ENCODE measurements at places on chromosomes 13 and 19.
A peak's percentile ranks its signal among the peaks of the same experiment; 100 is the strongest.

DNA sequence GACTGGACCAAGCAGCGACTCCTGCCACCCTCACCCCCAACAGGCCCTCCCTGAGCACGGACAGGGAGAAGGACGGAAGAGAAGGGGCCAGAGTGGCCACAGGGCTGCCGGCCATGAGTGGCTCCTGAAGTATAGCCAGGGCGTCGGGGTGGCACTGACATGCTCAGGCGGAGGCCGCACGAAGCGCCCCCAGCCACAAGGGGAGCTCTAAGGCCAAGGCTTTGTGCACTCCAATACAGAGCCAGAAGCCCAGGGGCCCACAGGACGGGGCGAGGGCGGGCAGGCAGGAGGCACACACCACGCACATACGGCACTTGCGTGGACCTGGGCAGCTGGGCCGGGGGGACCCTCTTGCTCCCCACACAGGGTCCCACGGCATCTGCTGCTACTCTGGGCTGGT is 52.0 kb downstream of the KLF2 start:
- peak; percentile 26 for DNase-seq

GRCh38 chr13:48942131-48942530 is 33.6 kb upstream of the FNDC3A start:
- no peak for DNase-seq

- DNase-seq, result no peak
These were observed 402.2 kb upstream of the ZNF507 start for GRCh38 chr19:31943191-31943661.

DNA sequence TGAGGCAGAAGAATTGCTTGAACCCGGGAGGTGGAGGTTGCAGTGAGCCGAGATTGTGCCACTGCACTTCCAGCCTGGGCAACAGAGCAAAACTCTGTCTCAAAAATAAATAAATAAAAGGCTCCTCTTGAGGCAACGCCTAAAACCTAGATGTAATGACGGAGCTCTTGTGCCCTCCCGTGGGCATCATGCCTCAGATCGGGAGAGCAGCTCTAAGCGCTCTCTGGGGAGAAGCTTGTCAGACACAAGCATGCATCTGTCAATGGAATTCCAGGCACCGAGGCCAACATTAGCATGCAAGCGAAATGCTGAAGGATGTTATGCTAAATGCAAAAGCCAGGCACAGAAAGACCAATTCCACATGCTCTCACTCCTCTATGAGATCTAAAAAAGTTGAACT is 45.6 kb upstream of the MRI1 start:
- DNase-seq, result no peak

GRCh38 chr13:74191410-74191809 is 57.2 kb upstream of the KLF12 start:
- DNase-seq, result no peak

DNA sequence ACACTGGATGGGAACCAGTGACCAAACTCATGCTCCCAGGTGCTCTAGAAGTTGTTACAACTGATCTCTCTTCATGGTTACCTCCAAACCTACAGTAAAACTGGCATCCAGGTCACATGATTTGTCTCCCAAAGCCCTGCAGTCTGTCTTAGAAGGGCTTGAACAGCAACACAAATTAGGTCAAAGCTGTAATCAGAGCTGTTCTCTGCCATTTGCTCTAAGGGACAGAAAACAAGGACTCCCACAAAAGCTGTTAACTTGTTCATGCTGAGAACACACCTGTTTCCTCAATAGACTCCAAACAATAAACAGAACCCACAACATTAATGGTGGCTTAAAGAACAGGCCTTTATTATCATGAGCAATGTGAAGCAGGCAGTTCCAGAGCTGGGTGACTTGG is 8.0 kb downstream of the ZNF671 start:
- DNase-seq, result no peak

GRCh38 chr13:95032121-95032520 is 269.1 kb downstream of the ABCC4 start:
- no peak for DNase-seq

DNA sequence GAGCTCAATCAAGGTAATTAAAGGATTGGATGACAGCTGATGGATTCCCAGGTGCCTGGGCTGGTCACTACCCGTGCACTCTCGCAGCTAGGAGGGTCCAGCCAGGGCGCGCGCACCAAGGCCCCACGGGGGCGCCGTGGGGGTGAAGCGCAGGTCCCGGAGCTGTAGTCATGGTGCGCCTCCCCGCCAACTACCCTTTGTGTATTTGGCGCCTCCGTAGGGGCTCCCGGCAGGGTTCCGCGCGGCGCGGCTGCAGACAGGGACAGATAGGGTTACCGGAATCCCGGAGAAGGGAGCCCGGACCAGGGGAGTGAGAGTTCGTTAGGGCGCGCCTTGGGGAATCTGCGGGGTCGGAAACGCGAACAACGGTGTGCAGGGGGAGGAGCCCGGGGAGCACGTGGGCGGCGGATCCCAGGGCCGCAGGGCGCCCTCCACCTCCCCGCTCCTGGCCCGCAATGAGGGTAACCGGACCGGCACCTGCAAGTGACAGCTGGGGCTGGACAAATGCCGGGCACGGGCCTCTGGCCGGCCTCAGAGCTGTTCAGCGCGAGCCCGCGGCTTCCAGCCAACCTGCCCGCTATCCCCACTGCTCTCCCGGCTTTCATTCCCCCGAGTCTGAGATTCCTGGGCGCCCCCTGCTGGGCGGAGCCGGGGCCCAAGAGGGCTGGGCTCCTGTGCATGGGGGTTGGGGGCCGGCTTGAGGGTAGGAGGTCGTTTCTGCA is 3.4 kb upstream of the PRAM1 start:
- DNase-seq, result peak; percentile 76

GRCh38 chr13:29578300-29579085 is 17.0 kb downstream of the SLC7A1 start:
- no peak for DNase-seq

DNA sequence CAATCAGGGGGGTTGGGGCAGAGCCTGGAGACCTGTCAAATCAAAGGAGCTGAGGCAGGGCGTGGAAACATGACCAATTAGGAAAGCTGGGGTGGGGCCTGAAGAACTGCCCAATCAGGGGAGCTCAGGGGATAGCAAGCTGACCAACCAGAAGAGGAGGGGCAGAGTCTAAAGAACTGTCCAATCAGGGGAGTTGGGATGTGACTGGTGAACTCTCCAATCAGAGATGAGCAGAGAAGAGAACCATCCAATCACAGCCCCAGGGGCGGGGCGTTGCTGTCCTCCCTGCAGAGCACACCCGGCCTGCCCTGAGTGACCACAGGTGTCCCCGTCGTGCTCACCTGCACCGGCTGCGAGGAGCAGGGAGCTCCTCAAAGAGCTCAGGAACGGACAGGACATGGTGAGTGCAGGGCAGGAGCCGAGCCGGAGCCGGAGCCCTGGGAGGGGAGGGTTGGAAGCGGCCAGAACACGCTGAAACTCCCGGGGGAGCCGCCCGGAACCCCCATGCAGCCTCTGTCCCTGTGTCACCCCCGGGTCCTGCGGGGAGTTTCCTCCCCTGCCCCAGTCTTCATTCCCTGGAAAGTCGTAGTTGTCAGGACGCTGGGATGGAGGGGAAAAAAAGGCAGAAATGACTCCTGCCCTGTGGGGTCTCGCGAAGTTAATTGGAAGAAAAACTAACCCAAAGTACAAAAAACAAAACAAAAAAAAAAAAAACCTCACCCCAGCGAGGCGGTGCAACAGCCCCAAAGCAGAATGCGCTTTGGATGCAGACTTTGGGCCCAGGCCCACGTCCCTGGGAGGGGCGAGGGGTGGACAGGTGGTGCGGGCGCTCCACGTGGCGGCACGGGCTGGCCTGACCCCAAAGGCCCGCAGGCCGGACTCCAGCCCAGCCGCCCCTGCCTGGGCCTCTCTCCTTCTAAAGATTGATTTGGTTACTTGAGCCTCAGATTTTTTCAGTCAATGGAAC is at the start of gene ZNF556:
Gene ZNF556 (plus strand): TSS at position 311 of the 967 bp plus-strand sequence. CDS start 87 bp downstream, at position 398.
- no peak for DNase-seq

DNA sequence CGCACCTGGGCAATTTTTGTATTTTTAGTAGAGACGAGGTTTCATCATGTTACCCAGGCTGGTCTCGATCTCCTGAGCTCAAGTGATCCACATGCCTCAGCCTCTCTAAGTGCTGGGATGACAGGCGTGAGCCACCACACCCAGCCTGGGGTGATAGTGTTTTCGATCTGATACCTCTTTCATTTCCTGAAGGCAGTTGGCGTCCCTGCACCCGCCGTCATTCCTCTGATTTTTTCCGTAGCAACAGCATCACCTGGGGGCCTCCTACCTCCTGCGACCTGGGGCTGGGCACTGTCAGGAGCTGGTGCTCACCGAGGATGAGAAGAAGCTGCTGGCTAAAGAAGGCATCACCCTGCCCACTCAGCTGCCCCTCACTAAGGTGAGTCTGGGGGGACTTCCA is 10.8 kb downstream of the CREB3L3 start:
- no peak for DNase-seq

DNA sequence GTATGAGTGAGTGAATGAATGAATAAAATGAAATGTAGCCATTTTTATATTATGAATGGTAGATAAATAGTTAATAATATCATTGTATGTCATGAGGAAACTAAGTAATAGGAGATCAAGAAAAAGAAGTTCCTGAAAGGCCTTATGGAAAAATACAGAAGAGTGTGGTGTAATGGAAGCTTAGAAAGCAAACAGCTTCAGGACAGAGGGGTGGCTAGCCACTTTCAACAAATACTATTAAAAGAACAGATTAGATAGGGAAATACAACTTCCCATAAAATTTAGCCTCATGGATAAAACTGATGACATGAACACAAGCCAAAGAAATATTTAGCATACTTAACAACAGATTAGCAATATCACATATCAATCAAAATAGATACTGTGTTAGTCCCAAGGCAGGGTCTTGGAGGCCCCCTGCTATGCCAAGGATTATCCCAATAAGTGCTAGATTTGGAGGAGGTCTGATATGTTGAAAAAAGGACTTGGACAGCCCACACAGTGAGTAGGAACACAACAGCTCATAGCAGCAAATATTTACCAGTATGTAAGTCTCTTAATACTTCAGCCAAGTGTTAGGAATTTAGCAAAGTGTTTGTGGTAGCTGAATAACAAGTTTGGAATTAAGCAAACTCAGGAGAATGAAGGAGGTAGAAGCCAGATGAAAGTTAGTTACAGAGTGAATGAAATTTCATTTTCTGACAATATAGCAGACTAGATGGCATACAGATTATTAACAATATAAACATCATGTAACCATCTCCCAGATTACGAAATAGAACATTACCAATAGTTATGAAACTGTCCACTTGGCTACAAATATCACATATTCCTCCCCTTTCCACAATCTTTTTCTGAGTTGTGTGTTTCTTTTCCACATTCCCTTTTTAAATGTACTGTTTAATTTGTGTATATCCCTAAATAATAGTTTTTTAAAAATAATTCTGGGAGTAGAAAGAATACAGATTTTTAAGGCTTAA is 1632.0 kb downstream of the PCDH9 start:
- no peak for DNase-seq

DNA sequence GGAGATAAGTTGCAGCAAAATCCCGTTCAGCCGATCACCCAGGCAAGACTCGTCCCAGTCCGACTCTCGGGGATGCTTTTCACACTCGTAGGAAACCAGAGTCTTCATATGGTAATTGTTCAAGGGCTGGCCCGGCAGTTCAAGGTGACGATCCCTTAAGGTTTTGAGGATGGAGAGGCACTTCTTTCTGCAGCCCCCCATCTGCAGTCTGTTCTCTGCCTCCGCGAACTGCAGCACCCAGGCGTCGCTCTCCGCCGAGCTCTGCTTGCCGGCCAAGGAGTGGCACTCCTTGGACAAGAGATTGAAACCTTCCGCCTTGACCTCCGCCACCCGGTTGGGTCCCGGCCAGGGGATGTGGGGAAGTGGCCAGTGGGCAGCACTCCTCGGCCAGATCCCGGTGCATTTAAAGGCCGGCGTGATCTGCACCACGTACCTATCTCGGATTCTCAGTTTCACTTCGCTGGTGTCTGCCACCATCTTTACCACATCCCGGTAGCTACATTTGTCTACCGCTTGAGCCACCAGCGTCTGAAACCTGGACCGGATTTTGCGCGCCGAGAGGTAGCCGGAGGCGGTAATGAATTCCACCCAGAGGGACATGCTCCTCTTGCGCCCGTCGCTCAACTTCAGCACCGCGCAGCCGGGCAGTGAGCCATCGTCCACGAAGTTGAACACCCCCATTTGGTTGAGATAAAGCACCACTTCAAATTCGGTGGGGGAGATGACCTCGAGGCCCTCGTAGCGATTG is 1.1 kb downstream of the MAB21L1 start:
- DNase-seq, result no peak

- DNase-seq, result no peak
These were observed 1526.9 kb downstream of the EFNB2 start for GRCh38 chr13:105008604-105009003.

GRCh38 chr13:55403887-55404487 is 1736.7 kb upstream of the PRR20A start:
- no peak for DNase-seq

- DNase-seq, result no peak
These were observed 306.5 kb downstream of the KCTD12 start for GRCh38 chr13:76579701-76580100.

DNA sequence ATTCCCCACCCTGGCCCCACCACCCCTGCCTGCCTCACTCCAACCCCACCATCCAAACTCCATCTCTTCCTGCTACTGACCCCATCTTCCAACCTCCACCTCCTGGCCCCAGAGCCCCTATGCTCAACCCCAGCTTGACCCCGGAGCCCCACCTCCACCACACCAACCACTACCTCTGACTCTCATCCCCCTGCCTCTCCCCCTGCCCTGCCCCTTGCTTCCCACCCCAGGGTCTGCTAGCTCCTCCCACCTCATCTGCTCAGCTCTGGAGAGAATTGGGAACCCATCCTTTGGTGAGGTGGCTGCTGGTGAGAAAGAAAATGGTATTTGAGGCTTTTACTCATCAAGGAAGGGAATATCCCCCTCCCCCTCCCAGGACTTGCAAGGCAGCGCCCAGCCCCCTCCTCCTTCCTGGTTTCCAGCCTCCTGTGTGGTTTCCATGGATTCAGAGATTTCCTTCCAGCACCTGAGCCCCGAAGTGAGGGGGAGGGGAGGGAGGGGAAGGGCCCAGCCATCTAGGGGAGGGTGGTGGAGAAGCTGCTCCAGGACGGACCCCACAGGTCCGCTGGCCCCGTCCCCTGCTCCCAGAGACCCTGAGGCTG is 11.4 kb upstream of the PEPD start:
- DNase-seq, result no peak

GRCh38 chr19:44059229-44059628 is 7.4 kb downstream of the ZNF223 start:
- no peak for DNase-seq

DNA sequence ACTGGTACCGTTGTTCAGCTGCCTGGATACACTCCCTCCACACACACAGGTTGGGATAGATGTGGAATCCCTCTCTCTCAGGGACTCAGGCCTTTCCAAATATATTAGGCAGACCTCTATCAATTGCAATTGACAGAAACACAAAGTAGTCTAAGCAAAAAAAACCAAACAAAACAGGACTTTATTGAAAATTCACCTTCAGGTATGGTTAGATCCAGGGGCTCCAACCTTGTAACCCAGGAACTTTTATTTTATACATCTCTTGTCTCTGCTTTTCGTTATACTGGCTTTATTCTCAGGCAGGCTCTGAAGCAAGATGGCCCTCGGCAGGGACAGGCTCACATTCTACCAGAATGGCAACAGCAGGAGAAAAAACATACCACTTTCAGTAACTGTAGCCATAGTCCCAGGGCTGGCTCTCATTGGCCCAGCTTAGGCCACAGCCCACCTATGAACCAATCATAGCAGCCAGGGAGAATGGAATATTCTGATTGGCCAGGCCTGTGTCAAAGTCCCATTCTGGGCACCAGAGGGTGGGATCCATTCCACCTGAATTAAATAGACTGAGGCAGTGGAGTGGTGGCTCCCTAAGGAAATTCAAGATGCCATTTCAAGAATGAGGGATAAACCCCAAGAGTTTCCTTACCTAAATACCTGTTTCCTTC is 13.1 kb upstream of the CEACAM19 start:
- no peak for DNase-seq

GRCh38 chr19:31979949-31980670 is 365.3 kb upstream of the ZNF507 start:
- no peak for DNase-seq
